ENCODE measurements at places on chromosomes 1 and 21. TPM values are rescaled to one million over a fixed set of nuclear protein-coding genes. Genes with fewer than 3 reads are reported as not detected.

LCE2B gene
- not detected for total RNA-seq

DNA sequence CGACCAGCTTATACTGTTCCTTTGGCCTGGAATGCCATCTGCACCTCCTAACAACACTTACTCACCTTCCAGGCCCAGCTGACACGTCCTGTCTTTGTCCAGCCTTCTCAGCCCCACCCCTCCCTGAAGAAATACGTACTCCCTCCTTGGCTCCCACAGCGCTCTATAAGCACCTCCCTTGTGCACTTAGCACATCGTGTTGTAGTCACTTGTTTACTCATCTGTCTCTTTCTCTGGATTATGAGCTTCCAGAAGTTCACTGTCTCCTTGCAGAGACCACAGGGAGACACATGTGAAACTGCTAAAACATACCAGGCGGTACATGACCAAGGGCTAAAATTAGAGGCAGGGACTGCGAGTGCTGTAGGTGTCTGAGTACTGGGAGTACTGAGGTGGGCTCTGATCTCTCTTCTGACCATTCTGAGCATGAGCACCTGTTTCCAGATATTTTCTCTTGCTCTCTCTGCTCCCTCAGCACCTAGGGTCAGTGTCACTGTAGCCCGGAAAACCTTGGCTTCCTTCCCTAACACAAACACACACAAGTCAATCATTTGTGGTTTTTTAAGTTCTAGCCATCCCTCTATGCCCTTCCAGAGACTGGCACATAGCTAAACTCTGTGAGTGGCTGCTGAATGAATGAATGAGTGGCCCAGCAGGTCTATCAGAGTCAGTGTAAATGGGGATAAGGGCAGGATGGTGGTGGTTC lies 5.1 kb downstream of the DCST1 start:
- H3K4me1 ChIP-seq = peaks cover 12% of the 10 kb centered on the region
- H3K36me3 ChIP-seq = no peaks in the 10 kb centered on the region
- DNase-seq = no peak
- no peak overlapping the region for H3K4me3 ChIP-seq

- no peak for DNase-seq
- no peaks in the 10 kb centered on the region for H3K36me3 ChIP-seq
- H3K4me1 ChIP-seq = no peaks in the 10 kb centered on the region
- no peaks in the 10 kb centered on the region for H3K27me3 ChIP-seq
Observed at GRCh38 chr1:91148641-91149069, 126.8 kb upstream of the ZNF644 start.

DNA sequence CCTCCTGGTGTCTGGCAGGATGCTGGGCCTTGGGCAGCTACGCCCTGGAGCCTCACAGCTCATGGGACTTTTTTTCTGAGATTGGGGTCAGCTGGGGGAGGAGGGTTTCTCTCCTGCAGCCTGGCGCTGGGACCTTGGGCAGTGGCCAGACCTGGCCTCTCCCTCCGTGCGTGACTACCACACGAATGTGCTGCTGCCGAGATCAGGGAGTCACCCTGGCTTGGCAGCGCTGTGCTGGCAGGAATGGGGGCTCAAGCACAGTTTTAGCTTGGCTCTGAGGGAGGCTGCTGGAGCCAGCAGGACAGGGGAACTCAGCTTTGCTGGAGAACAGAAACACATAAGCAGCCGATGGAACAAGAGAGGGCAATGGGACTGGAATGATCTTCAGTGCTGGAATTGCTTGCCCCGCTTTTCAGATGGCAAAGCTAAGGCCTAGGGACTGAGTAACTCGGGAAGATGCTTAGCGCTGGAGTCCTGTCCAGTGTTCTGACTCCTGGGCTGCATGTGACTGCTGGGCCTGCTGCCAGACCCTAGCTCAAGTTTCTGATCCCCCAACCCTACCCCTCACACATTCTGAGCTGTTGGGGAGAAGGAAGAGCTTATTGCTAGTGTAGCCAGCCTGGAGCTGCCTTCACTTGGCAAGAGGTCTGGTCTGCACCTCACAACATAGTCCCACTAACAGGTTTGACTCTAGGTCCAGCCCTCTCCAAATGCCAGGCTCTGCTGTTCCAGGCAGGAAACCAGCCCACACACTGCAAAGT lies 69.9 kb downstream of the NAV1 start:
- no peak overlapping the region for H3K27ac ChIP-seq
- peak; percentile 42 for DNase-seq
- no peaks in the 10 kb centered on the region for H3K27me3 ChIP-seq

PMF1 gene
- total RNA-seq = 55.8 TPM

GRCh38 chr1:42962641-42963377 lies 4.1 kb upstream of the SLC2A1 start:
- H3K4me1 ChIP-seq = peaks cover 18% of the 10 kb centered on the region
- H3K27me3 ChIP-seq = peaks cover 9% of the 10 kb centered on the region
- peak; percentile 36 for DNase-seq
- H3K4me3 ChIP-seq = no peak overlapping the region

DENND2D gene
- total RNA-seq = 1.8 TPM

DNA sequence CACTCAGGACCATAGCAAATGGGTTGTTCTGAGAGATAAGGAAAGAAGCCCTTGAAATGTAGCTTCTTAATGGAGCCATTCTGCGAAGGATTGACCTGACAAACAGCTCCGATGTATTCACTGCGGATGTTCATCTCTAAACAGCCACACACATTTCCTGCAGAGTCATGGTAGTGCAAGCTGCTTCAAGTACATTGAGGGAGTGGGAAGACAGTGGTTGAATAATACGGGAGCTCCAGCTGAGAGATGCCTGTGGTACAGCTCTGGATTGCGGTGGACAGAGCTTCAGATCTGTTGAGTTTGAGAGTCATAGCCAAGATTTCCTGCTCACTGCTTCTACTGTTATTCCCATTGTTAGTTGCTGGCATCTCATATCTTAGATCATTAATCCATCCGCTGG lies 86.6 kb downstream of the ZBTB18 start:
- peak overlapping the region; percentile 76 for H3K27ac ChIP-seq
- no peak overlapping the region for H3K4me3 ChIP-seq
- peaks cover 9% of the 10 kb centered on the region for H3K27me3 ChIP-seq
- no peak for DNase-seq

GRCh38 chr1:200048244-200048643 lies 20.7 kb downstream of the NR5A2 start:
- H3K36me3 ChIP-seq = no peaks in the 10 kb centered on the region
- no peak overlapping the region for H3K27ac ChIP-seq
- DNase-seq = no peak
- H3K27me3 ChIP-seq = peaks cover 49% of the 10 kb centered on the region

DNA sequence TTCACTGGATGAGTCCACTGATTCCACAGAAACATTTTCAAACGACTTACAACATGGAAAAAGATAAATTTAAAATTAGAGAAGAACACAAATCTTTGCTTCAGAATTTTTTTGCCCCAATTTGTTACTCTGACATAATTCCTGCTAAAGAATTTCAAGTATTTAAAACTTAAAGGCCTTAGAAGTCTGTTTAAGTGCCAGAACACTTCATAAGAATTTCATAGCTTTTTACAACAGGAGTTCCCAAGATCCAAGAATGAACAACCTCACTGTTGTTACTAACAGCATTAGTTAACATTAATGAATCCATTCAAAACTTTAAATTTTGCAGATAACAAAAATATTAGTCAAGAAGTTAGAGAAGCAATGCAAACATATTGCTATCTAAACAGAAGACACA lies 31.7 kb downstream of the ARHGAP29 start:
- peaks cover 86% of the 10 kb centered on the region for H3K36me3 ChIP-seq
- H3K27ac ChIP-seq = no peak overlapping the region
- H3K4me1 ChIP-seq = peaks cover 23% of the 10 kb centered on the region
- no peaks in the 10 kb centered on the region for H3K27me3 ChIP-seq
- no peak for DNase-seq

- H3K4me1 ChIP-seq = peaks cover 72% of the 10 kb centered on the region
- H3K27ac ChIP-seq = peak overlapping the region; percentile 99
- peak overlapping the region; percentile 99 for H3K4me3 ChIP-seq
- no peak for DNase-seq
Observed at GRCh38 chr21:33232291-33233034, 2.7 kb downstream of the IFNAR2 start.

ANGPTL1 gene
- 11.5 TPM for total RNA-seq

Measured in left ventricle myocardium inferior (tissue), 1 donor.